NCI-H1694 treated with DMSO at 0.1 percent for 48 hours (cell line): ENCODE measurements at places on chromosomes 2 and 18.

- no peak for DNase-seq
Measured at GRCh38 chr2:14951569-14952285, 319.2 kb downstream of the LRATD1 start.

DNA sequence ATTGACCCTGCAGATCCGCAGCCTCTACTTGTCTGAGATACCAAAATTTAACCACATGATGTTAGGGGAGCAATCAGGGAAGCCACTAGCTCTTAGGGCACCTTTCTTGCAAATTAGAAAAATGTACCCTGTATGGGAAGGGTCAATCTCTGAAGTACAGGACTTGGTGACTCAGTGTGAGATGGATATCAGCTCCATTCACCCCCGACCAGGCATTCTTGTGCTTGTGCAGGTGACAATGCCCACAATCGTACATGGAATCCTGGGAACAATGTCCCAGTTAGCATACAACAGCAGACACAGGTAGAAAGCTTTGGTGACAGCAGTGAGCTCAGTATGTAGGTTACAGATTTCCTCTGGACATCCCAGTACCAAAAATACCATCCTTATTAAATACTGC lies 137.7 kb upstream of the ITGB6 start:
- no peak for DNase-seq

GRCh38 chr2:151770995-151771394 lies 36.7 kb upstream of the NEB start:
- DNase-seq, result no peak

GRCh38 chr2:240507778-240508251 lies 50.0 kb downstream of the ANKMY1 start:
- no peak for DNase-seq

DNA sequence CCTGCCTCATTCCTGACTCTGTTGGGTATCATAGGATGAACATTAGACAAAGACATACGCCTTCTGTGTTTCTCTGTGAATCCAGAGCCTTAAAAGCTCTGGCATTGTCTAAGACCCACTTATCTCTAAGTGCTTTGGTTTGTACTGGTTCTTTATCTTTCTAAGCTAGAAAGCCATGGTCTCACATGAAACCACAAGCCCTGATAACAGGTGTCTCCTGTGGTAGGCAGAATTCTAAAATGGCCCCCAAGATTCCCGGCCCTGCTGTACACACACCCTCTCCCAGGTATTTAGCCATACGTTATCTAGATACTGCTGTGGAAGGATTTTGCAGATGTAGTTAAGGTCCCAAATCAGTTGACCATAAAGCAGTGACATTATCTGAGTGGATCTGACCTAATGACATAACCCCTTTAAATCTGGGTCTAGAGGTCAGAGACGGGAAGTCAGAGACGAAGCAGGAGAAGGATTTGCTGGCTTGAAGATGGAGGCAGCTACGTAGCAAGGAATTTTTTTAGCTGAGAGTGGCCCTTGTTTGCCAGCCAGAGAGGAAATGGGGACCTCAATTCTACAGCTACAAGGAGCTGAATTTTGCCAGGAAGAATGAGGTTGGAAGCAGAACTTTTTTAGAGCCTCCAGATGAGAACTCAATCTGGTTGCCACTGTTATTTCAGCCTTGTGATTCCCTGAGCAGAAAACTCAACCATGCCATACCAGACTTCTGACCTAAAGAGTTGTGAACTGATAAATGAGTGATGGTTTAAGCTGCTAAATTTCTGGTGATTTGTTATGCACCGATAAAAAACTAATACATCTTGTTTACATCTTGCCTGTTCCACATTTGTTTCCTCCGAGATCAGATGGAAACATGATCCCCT lies 186.7 kb downstream of the CAMKMT start:
- no peak for DNase-seq

GRCh38 chr2:23241611-23242245 lies 143.3 kb upstream of the KLHL29 start:
- no peak for DNase-seq

DNA sequence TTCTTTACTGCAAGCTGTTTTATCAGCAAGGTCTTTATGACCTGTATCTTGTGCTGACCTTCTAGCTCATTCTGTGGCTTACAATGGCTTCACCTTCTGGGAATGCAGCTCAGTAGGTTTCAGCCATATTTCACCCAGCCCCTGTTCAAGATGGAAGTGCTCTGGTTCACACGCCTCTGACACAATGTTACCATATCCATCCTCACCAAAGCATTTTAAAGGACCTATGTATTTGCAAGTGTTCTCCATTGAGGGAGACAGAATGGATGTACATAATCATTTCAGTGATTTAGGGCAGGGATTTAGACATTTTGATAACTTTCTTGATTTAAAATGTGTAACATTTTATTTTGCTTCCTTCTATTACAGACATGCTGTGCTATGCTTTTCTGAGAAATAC lies 182.3 kb upstream of the FN1 start:
- no peak for DNase-seq

- no peak for DNase-seq
Measured at GRCh38 chr2:30761226-30761625, 46.0 kb downstream of the CAPN13 start.

GRCh38 chr2:240384711-240385450 lies 50.6 kb upstream of the GPC1 start:
- no peak for DNase-seq

DNA sequence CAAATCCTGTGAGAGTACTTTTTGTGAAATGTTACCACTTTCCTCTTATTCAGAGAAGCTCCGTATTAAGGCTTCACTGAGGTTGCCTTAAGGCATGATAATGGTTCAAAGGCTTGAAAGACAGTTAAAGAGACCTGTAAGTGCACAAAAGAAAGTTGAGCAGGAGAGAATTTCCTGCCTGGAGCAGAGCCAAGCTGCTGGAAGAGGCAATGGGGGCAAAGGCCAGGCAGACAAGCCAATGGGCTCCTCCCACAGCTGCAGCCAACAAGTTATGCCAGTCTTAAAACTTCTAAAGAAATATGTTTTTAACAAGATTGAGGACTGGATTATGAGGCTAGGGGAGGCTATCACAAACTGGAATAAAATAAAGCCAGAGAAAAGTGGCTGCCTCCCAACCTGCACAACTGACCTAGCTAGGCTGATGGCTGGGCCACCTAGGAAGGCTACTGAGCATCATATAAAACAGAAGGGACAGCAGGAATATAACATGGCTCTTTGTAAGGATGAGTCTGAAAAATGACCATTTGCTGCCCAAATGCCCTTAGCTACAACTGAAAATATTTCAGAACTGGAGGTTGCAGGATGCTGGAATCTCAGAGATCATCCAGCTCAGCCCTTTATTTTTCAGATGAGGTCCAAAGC lies 2.1 kb downstream of the IL1B start:
- DNase-seq, result no peak

DNA sequence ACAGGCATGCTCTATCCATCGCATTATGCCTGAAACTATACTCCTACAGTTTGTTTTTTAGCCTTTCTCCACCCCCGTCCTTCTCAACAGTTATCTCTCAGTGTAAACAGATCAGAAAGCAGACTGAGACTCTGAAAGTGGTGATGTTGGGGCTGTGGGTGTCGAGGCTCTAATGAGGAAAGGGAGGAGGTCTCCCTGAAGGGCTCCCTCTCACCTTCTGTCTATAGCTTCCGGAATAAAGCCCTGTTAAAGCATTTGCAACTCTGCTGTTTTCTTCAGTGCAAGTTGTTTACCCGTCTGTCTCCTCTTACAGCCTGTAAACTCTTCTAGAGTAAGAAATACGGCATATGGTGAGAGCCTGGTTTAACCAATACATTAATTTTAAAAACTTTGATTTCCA lies 136.7 kb upstream of the SYT4 start:
- no peak for DNase-seq

GRCh38 chr18:41410006-41410405 lies 545.0 kb upstream of the PIK3C3 start:
- no peak for DNase-seq

DNA sequence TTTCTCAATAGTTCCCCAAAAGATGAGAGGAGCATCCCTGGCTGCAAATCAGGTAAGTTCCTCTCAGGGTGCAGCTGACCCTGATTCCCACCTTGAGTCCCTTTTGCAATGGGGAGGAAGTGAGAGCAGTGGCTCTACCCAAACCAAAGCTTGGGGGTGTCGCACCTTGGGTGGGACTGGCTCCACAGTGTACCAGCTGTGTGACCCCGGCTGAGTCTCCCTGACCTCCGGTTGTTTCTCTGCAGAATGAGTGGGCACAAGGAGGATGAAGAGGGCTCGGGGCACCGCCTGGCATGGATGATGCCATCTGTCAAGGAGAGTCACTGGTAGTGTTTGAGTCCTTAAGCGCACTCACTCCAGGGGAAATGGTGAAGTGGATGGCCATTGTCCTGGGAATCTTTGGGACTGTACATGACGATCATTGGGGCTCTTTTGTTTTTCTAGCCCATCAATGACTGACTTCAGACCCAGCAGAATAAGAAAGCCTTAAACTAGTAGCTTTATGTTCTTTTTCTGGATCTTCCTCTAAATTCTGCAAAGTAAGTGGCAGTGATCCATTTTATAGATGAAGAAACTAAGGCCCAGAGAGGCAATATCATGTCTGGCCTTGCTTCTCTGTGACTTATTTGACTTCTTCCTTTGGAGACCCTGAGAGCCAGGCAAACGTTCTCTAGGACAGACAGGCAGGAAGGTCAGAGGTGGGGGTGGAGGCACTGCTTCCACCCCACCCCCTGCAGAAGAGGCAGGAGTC lies 106.3 kb upstream of the ST3GAL5 start:
- no peak for DNase-seq

GRCh38 chr2:190343536-190344275 lies at the start of gene INPP1:
INPP1 (plus strand) TSS chr2:190343589; CDS start chr2:190360103, 16,514 bp downstream.
- DNase-seq, result peak; percentile 18

DNA sequence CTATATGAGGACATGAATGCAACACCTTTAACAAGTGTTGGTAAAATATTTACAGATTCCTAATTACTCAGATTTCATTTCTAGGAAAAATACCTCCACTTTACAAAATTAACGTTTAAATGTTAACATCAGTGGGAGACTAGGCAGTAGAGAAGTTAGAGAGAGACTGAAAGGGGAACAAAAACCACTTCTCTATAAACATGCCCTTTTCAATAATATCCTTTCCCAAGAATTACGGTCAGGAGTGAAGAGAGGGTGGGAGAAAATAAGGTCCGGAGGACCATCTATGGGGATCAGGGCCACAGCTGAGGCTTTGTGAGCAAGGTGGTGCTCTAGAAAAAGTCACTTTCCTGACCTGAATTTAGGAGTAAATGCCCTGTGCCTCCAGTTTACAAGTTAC lies 65.3 kb upstream of the WIPF1 start:
- DNase-seq, result no peak

- no peak for DNase-seq
Measured at GRCh38 chr2:50782543-50782942, 249.4 kb downstream of the NRXN1 start.

DNA sequence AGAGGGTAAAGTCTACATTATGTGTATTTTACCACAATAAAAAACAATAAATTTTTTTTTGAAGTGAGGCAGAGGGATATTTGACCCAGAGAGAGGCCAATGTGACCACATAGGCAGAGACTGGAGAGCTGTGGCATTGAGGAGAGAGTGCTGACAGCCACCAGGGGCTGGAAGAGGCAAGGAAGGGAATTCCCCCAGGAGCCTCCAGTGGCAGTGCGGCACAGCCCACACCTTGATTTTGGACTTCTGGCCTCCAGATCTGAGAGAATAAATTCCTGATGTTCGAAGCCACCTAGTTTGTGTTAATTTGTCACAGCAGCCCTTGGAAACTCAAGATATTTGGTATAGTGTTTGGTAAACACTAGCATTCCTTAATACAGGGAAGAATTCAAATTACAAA lies 22.7 kb downstream of the ANKRD29 start:
- DNase-seq, result no peak

DNA sequence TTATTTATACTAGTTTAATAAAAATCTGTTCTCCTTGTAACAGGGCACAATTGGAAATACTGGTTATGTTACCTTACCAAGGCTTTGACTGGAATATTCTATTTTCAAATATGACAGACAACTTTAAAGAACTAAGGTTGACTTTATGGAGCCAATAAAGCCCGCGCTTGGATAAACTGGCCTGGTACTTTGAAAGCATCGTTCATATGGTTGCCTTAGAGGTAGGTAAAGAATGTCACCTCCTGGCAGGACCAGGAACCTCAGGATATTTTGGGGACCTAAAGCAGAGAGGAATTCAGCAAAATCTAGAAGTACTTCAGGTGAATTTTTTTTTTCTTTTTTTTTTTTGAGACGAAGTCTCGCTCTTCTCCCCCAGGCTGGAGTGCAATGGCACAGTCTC lies 71.2 kb upstream of the CREB1 start:
- no peak for DNase-seq
